Stimulated activated CD4-positive, alpha-beta T cell treated with anti-CD3 and anti-CD28 coated beads, Interleukin-1b, Interleukin-23, amount 100 ng/mL, for 1 hour (primary cell): ENCODE measurements at places on chromosomes 11 and 22.

GRCh38 chr11:74468936-74469335, 1.6 kb upstream of the KCNE3 start:
- DNase-seq, result no peak

- no peak for DNase-seq
These were observed 941.3 kb downstream of the NTM start for GRCh38 chr11:132311703-132312102.

GRCh38 chr11:21653951-21654421, 538.9 kb upstream of the ANO5 start:
- no peak for DNase-seq

- no peak for DNase-seq
These were observed 80.3 kb downstream of the ETS1 start for GRCh38 chr11:128506999-128507611.

- no peak for DNase-seq
These were observed 7.2 kb downstream of the AHNAK start for GRCh38 chr11:62539238-62539925.

DNA sequence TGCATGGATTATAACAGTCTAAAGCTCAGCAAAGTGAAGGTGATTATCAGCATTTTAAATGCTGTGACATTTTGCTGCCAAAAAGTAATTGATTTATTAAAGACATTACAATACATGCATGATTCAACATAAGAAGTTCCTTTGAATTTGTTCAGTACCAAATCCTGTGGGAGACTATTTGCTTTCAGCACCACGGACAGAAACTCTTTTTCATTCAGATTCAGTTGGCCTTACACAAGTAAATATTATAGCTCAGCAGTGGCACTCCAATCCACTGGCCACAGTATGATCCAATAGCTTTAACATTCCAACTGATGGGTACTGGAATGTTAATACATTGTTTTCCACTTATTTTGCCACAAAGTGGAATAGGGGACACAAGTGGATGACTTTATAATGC, 806.7 kb downstream of the NTM start:
- no peak for DNase-seq

DNA sequence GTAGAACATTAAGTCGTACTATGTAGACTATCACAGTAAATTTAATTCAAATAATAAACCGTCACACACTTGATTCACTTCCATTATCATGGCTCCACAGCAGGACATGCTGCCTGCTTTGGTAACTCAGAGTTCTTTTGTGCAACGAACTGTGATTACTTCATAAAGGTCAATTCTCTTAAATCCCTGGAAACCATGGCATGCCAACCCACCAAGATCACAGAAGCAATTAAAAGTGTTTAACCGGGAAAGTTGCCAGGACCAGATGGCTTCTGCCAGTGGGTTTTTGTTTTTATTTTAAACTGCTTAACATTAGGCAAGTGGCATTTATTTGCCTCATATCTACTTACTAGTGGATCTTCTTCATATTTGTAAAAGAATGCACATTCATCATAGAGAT, 1162.1 kb downstream of the DLG2 start:
- DNase-seq, result no peak

DNA sequence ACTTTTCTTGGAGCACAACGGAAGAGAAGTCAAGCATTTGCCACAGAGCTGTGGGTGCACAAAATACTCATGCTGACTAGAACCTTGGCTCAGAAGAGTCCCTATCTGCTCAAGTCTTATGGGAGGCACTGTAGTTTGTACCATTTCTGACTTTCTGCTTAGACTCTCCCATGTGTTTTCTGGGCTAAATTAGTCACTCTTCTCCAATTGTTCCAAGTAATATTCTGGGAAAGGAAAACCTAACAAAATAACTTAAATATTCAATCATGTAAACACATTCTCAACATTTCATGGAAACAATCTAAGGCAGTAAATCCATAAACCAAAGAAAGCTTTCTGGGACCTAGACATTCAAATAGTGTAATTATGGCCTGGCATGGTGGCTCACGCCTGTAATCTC, 220.7 kb downstream of the SWAP70 start:
- DNase-seq, result no peak

- no peak for DNase-seq
These were observed 67.6 kb downstream of the BLID start for GRCh38 chr11:122048401-122048800.

- no peak for DNase-seq
These were observed 62.6 kb downstream of the FLI1 start for GRCh38 chr11:128756469-128756868.

- DNase-seq, result no peak
These were observed 1.3 kb downstream of the PAFAH1B2 start for GRCh38 chr11:117145393-117145761.

GRCh38 chr11:114061048-114061680, 1.7 kb downstream of the ZBTB16 start:
- DNase-seq, result no peak

DNA sequence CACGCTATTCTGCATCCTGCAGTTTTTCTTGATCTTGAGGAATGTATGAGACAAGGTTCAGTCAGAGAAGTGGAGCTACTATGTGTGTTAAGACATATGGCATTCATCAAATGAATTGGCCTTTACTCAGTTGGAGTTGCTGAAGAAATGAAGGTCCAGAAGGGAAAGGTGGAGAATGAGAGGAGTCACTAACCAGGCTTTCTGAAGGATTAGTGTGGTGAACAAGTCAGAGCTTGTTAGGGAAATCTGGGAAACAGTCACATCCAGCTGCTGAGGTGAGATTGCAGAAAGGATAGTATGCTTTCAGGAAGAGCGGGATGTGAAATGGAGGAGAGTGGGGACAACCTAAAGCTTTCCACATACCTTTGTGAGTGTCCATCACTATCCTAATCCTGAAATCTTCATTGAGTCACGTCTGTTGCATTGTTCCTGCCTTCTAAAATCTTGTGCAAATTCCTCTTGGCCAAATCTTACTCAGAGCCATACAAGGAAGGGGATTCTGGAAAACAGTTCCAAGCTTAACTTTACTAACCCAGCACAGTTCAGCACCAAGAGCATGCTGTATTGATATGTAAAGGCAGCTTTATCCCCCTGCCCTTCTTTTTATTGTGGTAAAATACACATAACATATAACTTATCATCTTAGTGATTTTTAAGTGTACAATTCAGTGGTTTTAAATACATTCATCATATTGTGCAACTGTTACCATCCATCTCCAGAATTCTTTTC, 11.4 kb upstream of the PITPNB start:
- DNase-seq, result no peak

- no peak for DNase-seq
These were observed 115.6 kb downstream of the SGSM3 start for GRCh38 chr22:40485813-40486667.

DNA sequence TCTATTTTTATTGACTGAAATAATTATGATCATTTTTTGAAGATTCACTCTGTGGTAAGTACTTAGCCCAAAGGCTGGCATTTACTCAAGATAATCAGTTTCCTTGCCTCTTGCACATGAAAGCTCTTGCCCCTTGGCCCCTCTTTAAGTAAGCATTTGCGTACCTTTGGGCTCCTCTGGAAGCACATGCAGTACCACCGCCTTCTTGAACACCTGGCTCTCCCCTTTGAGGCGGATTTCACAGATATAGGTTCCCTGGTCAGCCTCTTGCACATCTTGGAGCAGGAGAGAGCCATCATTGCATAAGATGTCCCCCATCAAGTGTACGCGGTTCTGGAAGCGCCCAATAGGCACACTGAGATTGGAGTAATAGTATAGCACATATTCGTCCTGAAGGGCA, 14.5 kb downstream of the JAML start:
- DNase-seq, result no peak

- DNase-seq, result no peak
These were observed 4.4 kb downstream of the ARRB1 start for GRCh38 chr11:75346912-75347647.

GRCh38 chr11:109838026-109838425, 255.2 kb upstream of the ZC3H12C start:
- no peak for DNase-seq

- DNase-seq, result no peak
These were observed 252.6 kb upstream of the B3GAT1 start for GRCh38 chr11:134664447-134665187.

DNA sequence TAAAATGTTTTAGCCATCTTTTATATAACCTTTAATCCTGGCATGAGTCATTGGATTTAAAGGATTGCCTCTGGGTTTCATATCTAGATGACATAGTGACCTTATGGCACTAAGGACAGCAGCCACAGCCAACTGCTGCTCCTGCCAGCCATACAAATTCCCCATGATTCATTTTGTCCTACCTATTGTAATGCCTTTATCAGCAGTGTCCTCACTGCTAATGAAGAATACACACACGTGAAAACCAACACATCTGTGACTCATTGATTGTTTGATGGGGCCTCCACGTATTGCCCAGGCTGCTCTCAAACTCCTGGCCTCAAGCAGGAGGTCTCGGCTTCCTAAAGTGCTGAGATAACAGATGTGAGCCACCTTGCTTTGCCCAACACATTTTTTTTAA, 1.8 kb downstream of the LDHAL6A start:
- DNase-seq, result no peak

DNA sequence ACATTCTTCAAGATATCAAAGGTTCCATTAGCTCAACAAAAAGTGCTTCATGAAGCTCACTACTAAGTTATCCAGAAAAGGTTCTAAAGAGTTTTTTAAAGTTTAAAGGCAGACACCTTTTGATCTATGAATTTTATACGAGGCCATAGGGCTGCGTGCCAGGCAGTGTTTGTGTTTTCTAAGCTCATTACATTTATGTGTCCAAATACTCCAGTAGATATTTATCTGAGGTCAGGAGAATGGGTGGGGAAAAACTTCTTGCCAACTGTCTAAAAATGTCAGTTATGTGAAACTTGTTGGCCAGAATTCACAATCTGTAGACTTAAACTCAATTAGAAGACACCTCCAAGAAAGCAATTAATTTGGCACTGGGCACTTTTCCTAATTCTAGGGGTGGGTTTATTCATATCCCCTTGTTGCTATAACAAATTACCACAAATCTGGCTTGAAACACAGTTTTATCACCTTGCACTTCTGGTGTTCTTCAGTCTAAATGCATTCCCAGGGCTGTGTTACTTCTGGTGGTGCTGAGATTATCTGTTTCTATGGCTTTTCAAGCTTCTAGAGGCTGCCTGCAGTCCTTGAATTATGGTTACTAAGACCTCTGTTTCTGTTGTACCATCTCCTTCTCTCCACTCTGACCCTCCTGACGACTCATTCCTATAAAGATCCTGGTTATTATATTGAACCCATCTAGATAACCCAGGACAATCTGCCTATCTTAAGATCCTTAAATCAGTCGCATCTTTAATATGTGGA, 1030.4 kb upstream of the CNTN5 start:
- DNase-seq, result no peak

DNA sequence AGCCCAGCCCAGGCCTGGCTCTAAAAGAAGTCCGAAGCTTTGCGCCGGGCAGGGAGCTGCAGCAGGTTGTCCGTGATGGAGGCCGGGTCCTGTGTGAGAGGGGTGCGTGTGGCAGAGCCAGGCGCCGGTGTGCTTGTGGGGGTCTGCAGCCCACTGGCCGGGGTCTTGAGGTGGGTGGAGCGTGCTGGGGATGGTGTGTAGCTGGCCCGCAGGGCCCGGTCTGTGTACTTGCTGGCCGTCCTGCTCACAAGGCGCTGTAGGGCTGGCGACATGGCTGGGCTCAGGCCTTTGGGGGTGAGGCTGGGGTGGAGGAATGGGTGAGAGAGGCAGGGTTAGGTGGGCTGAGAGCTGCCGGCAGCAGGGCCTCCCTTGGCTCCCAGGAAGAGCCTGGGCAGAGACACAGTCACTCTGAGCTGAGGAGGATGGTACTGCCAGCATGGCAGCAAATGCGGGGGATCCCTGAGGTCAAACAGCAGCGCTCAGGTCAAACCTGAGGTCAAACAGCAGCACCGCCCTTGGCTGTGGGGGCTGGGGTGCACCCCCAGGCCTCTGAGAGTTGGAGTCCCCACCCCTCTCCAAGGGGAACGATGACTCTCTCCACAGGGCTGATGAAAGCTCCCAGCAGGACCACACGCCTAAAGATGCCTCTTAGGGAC, 3.2 kb downstream of the TSSK2 start:
- no peak for DNase-seq
